ENCODE measurements at places on chromosomes 16 and 17. TPM values are rescaled to one million over a fixed set of nuclear protein-coding genes. Genes with fewer than 3 reads are reported as not detected.

- DNase-seq = peak; percentile 84
Observed at GRCh38 chr16:67258161-67258835, 9.5 kb downstream of the SLC9A5 start.

The IGF2BP1 gene
- 0.21 TPM for total RNA-seq

- DNase-seq = no peak
Observed at GRCh38 chr16:70151941-70152509, 21.6 kb upstream of the CLEC18C start.

GRCh38 chr17:31371511-31372097, 19.9 kb upstream of the RAB11FIP4 start:
- DNase-seq = no peak

DNA sequence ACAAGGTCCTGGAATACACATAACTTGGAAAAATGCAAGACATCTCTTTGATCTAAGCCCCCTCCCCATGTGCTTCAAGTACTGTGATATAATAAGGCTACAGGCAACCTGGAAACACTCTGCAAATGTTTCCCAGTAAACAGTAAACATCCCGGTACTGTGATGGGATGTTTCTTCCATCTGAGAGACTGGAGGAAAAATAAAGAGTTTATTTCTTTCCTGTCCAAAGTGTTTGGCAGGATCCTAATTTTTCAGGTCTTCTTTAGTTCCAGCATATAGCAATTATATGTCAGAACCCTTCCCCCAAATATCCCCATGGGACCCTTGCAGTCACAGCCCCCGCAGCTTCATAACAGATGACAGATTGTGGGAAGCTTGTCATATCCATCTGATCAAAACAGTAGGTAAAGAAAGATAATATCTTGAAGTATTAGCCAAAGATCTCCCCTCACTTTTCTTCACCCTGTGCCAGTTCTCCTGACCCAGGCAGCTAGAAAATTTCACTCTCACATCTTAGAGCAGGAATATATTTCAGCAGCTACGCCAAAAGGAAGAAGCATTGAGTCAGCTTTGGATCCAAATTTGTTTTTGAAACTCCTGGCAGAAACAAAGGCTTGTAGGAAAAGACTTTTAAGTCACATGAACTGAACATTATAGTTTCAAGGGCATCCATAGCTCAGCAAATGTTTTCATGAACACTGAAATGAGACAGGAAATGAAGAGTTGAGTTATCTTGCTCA, 141.3 kb downstream of the HS3ST3A1 start:
- DNase-seq = no peak

GRCh38 chr16:1530349-1530882, 3.0 kb upstream of the TMEM204 start:
- DNase-seq = no peak

DNA sequence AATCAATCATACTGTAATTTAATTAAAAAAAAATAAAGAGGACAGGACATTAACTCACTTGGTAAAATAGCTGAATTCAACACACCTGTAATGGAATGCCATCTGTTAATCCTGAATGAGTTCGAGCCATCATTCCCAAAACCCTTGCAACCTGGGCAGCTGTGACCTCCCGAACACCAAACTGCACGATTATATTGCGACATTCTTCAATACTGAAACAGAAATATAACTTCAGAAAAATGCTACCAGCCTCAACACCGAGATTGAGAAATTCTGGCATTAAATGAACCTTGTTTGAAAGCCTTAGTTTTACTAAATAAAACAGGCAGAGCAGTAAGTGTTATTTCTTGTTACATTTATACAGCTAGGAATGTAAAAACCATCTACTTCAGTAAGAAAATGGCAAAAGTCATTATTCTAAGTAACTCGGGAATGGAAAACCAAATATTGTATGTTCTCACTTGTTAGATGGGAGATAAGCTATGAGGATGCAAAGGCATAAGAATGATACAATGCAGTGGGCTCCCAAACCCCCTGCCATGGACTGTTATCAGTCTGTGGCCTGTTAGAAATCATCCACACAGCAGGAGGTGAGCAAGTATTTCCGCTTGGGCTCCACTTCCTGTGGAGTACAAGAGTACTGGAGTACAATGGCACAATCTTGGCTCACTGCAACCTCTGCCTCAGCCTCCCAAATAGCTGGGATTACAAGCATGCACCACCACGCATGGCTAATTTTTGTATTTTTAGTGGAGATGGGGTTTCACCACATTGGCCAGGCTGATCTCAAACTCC, 46.5 kb downstream of the CNOT1 start:
- peak; percentile 13 for DNase-seq

The PPP1R27 gene
- total RNA-seq = not detected

DNA sequence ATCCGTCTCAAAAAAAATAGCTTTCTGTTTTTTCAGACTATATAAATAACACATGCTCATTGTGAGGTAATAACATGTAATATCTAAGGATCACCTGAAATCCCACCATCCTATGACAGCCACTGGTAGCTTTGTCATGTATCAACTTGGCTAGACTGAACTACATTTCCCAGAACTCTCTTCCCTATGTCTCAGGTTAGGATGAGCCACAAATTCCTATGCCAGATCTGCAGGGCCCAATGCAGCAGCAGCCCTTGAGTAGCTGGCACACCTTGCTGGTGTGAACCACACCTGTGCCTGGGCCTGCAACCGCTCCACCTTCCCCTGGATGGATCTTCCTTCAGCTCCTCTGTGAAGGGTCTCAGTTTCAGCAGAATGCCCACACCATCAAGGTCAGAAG, 28.1 kb downstream of the OGFOD1 start:
- DNase-seq = no peak

- no peak for DNase-seq
Observed at GRCh38 chr17:45841883-45842525, 2.7 kb upstream of the SPPL2C start.

DNA sequence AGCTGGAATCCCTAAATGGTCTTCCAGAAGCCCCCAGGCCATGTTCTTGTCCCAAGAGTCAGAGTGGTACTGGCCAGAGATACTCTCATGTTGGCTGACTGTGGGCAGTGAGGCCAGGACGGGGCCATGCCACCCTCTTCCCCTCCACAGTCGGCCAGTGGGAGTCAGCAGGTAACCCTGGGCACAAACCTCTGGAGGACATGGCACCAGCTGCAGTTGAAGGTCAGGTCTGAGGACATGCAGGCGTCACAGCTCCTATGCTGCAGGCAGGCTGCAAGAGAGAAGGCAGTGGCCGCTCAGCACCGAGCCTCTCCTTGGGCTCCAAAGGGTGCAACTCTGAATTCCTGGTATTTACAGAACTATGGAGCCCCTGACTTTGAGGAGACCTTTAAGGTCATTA, 68.2 kb downstream of the PLXDC1 start:
- no peak for DNase-seq

The KRT16 gene
- total RNA-seq = 0.63 TPM

GRCh38 chr16:5665834-5666233, 568.2 kb upstream of the EEF2KMT start:
- no peak for DNase-seq

DNA sequence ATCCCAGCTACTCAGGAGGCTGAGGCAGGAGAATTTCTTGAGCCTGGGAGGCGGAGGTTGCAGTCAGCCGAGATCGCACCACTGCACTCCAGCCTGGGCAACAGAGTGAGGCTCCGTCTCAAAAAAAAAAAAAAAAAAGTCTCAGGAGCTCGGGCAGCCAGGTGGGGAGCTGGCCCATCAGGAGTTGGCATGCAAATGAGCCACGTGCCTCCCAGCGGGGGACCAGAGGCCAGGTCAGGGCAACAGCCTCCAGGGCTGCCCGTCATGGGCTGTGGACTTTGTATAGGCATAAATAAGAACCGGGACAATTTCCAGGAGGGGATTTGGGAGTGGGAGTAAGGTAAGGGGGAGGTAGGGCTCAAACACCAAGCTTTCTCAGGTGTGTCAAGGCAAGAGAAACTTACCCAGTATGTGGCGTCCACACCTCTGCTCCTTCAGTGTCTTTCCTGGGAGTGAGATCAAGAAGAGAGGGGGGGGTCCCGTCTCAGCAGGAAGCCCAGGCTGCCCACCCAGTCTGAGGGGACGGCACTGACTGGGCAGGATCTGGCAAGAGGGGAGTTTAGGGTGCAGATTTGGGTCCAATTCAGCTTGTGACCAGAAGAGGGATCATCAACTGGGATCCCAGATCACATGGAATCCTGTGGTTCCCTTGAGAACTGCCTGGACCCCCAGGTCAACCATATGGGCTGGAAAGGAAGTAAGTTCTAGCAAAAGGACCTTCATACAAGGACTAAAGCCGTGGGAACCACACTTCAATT, 22.3 kb upstream of the G6PC1 start:
- DNase-seq = no peak

The KRTAP2-2 gene
- not detected for total RNA-seq

DNA sequence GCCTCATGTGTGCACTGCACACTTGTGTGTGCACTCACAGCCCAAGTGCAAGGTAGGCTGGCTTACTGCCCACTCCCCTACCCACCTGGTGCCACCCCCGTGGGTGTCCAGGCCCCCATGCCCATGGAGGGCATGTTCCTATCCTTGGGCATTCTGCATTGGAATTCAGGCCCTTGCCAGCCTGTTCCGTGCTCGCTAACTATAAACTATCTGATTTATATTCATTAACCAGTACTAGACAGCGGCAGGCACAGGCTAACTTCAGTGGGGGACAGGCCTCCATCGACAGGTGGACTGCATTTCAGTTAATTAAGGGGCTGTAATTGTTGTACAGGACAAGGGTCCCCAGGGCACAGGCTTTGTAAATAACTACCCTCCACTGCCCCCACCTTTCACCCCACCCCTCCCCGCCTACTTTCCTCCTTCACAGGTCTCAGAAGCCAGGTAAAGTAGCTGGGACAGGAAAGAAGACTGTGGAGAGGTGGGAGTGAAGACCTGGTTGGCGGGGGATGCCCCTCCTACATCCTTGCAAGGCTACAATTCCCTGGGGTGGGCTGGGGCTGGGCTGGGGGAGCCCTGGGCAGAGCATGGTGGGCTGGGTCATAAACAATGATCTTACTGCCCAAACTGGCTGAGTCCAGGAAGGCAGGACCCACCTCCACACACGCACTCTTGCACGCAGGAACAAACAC, 119.0 kb upstream of the LHX1 start:
- no peak for DNase-seq

DNA sequence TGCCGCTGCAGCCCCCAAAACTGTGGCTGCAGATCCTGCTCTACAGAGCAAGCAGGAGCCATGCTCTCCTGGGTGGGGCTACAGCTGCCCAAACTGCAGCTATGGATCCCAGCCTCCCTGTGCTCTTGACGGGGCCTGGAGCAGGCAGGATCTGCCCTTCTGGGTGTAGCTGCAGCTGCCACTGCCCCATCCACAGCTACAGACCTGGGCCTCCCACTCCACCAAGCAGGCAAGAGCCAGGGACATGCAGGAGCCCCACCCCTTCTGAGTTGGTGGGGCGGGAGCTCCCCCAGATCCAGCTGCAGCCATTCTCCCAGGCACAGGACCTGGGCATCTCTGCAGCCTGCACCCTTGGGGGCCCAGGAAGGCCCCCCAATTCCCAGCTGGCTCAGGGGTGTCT, 551.2 kb upstream of the CA10 start:
- DNase-seq = no peak

- peak; percentile 44 for DNase-seq
Observed at GRCh38 chr17:18093616-18094408, 6.1 kb downstream of the DRG2 start.

- no peak for DNase-seq
Observed at GRCh38 chr17:49845321-49845720, 2.5 kb downstream of the TAC4 start.

The KRT40 gene
- not detected for total RNA-seq

- DNase-seq = no peak
Observed at GRCh38 chr17:61815863-61816503, 47.3 kb downstream of the BRIP1 start.

The BAIAP3 gene
- 0.46 TPM for total RNA-seq

The KIFC3 gene
- 65.0 TPM for total RNA-seq

The SCNN1B gene
- not detected for total RNA-seq

GRCh38 chr17:36935671-36936454, 1.4 kb upstream of the LHX1 start:
- no peak for DNase-seq

DNA sequence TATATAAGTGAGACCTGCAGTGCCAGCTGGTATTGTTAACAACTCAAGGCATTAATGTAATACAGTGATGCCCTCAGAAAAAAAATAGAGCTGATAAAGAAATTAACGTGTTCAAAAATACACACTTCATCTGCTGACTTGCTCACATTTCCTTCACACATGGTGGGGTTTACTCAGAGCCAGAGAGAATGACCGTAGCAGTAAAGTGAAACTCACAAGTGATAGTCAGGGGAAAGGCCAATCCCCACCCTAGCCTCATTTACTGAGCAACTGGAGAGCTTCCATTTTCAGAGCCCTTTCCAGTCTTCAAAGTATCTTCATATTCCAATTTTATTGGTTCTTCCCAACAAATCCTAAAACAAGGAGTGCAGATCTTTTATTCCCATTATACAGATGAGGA, 74.0 kb upstream of the HLF start:
- no peak for DNase-seq

DNA sequence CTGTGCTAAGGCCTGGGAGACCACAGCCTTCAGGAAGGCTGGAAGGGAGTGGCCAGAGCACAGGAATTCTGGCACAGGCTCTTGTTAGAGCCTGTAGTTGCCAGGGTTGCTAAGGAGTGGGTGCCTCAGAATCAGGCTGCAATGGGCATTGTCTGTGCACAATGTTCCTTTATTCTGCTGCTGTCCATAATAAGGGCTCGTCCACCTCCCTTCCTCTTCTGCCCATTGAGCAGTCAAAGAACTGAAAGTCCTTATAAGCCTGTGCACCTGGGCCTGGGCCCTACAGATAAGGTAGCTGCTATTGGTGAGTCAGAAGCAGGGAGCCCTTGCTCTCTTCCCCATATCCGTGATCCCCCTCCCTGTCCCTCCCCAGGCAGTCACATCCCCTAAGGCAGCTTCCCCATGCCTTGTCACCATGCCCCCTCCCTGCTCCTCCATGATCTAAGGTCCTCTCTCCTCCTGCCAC, 5.4 kb upstream of the CNGB1 start:
- no peak for DNase-seq

DNA sequence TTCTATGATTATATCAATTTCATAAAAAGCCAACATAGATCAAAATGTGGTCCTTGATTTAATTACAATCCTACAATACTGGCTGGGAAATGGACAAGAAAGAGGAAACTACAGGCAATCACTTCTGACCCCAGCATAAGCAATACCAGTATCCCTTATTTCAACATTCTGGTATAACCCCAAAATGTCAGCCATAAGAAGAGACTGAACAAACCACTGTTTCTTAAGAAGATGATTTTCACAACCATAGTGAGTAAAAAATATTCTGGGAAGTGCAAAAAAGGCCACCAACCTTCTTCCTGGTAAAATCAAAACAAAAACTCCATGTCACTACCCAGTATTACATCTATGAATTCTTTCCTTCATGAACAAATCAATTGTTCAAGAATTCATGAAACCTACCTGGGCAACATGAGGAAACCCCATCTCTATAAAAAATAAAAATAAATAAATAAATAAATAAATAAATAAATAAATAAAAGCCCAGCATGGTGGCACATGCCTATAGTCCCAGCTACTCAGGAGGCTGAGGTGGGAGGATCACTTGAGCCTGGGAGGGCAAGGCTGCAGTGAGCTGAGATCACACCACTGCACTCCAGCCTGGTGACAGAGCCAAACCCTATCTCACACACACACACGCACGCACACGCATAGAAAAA, 7.5 kb downstream of the N4BP1 start:
- DNase-seq = no peak

The CHMP6 gene
- 19.1 TPM for total RNA-seq

- DNase-seq = no peak
Observed at GRCh38 chr17:8951206-8951605, 14.3 kb downstream of the PIK3R5 start.

GRCh38 chr17:18964018-18964351, 12.0 kb downstream of the SLC5A10 start:
- DNase-seq = no peak

GRCh38 chr16:84406006-84406963, 37.9 kb downstream of the ATP2C2 start:
- no peak for DNase-seq

Data from pulmonary artery endothelial cell (primary cell).